ENCODE measurements at places on chromosomes 4 and X.

GRCh38 chr4:75849461-75849860, 52.8 kb downstream of the PPEF2 start:
- no peak for DNase-seq

DNA sequence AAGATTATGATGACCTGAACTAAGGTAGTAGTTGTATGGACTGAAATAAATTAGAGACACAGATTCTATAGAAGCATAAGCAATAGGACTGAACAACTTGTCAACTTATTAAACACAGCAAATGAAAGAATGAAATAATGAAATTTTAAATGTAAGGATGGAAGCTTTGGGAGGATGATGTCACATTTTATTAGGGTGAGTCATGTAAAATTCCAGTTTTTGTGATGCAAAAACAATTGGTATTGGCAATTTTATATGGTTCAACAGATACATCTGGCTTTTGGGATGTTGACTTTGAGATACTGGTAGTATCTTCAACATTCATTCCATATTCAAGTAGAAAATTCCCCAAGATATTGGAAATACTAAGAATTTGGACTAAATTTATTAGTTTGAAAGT, 72.7 kb upstream of the IL15 start:
- no peak for DNase-seq

- no peak for DNase-seq
Measured at GRCh38 chr4:163404080-163404479, 60.4 kb downstream of the NPY5R start.

GRCh38 chr4:139208404-139208945, 31.5 kb upstream of the ELF2 start:
- peak; percentile 84 for DNase-seq

- DNase-seq: no peak
Measured at GRCh38 chr4:67910585-67910905, 26.7 kb upstream of the TMPRSS11D start.

DNA sequence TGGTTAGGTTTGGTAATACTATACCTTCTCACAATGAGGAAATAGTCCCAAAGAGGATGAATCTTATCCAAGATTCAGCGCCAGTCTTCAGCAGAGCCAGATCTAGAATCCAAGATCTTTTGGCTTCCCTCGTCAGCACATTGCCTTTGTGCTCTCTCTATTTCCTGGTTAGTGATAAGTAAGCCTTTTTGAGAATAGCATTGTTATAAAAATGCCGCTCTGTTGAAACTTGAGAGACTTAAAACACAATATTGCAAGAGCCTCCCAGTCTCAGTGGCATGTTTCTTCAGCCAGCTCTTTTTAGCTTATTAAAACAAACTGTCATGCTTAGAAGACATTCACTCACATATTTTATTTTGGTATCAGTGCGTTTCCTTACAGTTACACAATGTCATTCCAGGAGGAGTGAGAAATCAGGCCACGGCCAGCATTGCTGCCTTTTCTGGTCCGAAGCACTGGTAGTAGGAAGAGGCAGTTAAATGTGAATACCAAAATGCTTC, 141.4 kb downstream of the KLHL8 start:
- no peak for DNase-seq

- DNase-seq: no peak
Measured at GRCh38 chr4:7647600-7648543, 213.1 kb upstream of the PSAPL1 start.

- DNase-seq: no peak
Measured at GRCh38 chr4:106017975-106018374, 122.7 kb downstream of the NPNT start.

- no peak for DNase-seq
Measured at GRCh38 chr4:46211406-46211805, 87.6 kb upstream of the GABRG1 start.

- DNase-seq: no peak
Measured at GRCh38 chr4:120034913-120035312, 31.7 kb downstream of the MAD2L1 start.

GRCh38 chr4:52266537-52267137, 215.5 kb downstream of the SPATA18 start:
- no peak for DNase-seq

DNA sequence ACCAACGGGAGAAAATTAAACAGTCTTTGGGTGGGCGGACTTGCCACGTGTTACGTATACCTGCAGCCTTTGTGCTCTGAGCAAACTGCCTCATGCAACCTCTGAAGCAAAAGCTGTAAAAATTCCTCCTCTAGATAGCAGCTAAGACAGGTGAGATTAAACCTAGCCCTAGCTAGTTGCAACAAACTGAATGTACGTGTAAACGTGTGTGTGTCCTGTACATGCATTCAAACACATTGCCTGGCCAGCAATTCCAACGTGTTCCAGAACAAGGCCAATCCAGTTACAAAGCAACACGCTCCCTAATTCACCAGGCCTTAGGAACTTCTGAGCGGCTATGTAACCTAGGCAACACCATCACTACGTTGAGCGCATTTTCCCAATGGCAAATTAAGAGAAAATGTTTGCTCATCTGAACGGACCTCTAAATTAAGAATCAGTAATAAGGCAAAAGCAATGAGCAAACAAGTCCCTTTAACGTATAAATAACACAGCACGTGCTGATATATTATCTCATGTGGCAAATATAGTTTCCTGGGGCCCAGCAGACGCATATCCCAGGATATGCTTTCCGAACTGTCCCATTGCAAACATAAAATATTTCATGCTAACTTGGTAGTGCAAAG, 792 bp downstream of the PPID start:
- no peak for DNase-seq

DNA sequence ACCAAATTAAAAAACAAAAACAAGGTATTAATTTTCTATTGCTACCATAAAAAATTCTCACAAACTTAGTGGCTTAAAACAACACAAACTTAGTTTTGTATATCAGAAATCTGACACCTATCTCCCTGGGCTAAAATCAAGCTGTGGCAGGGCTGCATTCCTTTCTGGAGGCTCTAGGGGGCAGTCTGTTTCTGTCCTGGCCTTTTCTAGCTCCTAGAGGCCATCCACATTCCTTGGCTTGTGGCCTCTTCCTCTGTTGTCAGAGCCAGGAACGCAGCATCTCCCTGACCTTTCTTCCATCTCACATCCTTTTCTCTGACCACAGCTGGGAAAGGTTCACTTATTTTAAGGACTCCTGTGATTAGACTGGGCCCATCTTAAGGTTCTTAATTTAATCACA, 38.9 kb upstream of the TLR2 start:
- no peak for DNase-seq

DNA sequence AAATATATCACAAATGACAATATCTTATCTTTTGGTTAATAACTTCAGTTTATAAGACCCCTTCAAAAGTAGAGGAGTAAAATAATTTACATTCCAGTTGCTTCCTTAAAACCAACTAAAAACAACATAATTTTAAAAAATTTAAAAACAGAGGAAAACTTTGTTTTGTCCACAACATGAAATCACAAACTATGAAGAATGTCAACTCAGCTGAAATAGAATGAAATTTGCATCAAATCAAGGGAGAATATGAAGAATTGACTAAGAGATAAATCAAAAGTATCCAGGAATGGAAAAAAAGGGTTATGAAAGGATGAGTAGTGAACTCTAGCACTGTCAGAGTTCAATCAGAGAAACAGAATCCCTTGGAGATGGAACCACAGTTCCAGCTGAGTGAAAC, 2.2 kb upstream of the YY2 start:
- DNase-seq: no peak

- DNase-seq: no peak
Measured at GRCh38 chr4:39597695-39598381, 40.8 kb downstream of the SMIM14 start.

GRCh38 chrX:136589966-136590365, 58.0 kb downstream of the VGLL1 start:
- DNase-seq: no peak

DNA sequence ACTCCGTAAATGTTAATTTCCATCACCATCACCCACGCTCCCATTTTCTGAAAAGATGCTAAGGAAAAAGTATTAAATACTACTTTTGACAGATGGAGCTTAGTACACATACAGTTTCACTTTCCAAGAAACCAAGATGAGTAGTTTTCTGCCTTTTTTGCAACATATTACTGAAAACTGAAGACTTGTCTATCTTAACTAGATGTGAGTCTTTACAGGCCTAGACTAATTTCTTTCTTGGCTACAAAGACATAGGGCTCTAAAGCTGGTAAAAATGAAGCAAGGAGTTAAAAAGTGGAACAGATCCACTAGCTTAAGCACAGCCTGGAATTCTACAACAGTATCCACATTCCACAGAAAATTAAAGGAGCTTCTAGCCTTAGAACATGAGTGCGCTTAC, 68.2 kb downstream of the ATP11C start:
- no peak for DNase-seq

- no peak for DNase-seq
Measured at GRCh38 chr4:6728320-6729029, 12.5 kb downstream of the BLOC1S4 start.

DNA sequence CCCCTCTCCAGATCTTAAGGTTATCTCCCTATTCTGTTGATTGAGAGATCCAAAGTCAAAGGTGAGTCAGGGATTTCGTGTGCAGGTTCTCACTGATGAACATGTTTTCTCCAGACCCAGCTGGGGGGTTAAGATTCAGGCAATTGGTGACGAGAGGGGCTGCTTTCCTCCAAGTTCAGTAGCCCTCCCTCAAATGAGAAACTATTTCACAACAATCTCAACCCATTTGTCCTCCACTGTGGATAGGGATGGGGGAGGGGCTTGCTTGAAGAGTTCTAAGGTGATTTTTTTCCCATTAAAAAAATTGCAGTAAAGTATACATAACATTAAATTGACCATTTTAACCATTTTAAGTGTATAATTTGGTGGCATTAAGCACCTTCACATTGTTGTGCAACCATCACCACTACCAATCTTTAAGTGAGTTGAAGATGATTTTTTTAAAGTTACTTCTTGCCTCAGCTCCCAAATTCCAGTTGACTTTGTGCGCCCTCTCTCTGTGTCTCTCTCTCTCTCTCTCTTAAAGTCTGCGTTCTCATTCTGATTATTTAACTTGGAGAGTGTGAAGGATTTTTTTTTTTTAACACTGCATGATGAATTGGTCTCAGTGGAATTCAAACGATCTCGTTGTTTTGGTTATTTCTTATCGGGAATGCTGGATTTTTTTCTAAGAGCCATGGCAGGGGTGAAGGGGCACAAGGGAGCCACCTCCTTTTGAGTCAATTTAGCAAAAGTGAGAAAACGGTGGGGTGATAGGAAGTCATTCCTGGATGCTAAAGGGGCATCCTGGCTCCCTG, 175.9 kb downstream of the SHROOM3 start:
- no peak for DNase-seq

GRCh38 chrX:22392133-22392948, 119.6 kb downstream of the CBLL2 start:
- peak; percentile 32 for DNase-seq

GRCh38 chrX:53476371-53476770, 42.2 kb upstream of the HSD17B10 start:
- DNase-seq: no peak

- DNase-seq: peak; percentile 62
Measured at GRCh38 chrX:44036336-44036735, 63.1 kb upstream of the NDP start.

DNA sequence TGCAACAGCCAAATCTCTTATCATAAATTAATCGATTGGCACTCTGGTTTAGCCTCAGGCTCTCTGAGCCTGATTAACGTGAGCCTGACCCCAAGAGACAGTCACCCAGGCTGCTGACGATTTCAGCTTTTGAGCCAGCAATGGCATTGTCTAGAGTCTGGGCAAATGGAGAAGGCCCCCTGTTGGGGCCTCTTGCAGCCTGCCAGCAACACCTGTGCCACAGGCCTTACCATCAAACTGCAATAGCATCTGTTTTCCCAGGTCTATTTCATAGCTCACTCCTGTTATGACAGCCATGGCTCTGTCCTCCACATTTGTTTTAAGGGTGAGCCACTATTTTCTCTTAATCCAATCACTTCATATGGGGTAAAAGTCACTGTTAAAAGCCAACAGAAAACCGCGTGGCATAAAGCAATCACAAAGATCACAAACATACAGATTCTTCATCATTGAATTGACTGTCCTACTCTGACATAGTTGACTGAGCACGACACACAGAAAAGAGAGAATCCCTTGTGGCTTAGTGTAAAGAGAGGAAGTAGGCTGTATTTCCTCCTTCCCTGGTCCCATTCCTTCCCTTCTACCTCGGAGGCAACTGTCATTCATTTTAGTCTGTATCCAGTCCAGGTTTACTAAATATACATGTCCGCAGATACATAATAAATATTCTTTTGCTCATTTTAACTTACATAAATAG, 47.8 kb downstream of the SLC9A7 start:
- DNase-seq: no peak

GRCh38 chr4:67332627-67333026, 212.7 kb downstream of the CENPC start:
- DNase-seq: no peak
